Liver (tissue), 10 donors: ENCODE measurements at places on chromosomes 5 and 9. TPM values are rescaled to one million over a fixed set of nuclear protein-coding genes. Genes with fewer than 3 reads are reported as not detected.

Gene MVB12B
- polyA plus RNA-seq: 6.4 TPM

Gene ORM2
- 5,754 TPM for polyA plus RNA-seq

Gene WDR31
- 1.3 TPM for polyA plus RNA-seq

Gene WASHC1
- polyA plus RNA-seq: 3.8 TPM

Gene NTRK2
- 0.55 TPM for polyA plus RNA-seq

Gene MSANTD3
- 7.4 TPM for polyA plus RNA-seq

DNA sequence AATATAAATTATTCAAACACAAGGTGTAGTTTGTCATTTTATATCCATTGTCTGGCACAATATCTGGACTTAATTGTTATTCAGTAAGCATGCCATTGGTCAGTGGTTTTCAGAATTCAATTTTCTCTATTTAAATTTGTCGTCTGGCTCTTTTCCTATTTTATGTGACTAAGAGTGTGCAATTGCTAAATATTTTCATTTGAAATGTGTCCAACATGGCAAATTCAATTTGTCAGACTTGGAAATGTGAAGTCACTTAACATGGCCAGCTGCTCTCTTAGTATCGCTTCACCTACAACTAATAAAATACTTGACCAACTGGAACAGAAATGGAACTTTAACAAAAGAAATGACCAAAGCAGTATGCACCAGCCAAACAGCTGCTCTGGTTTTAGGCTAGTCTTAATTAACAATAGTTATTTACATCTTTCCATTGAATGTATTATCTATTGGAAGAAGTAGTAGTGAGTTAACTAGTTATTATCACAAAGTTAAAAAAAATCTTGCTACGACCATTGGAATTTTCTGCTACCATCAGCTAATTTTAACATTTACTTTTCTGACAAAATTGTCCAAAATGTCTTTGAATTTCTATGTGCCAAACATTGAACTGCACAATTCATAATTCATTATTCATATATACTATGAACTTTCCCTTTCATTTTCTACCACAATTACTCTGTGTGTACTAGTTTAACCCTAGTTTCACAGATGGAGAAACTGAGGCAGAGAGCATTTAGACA is 720.7 kb upstream of the FAM174A start:
- no peak for DNase-seq

DNA sequence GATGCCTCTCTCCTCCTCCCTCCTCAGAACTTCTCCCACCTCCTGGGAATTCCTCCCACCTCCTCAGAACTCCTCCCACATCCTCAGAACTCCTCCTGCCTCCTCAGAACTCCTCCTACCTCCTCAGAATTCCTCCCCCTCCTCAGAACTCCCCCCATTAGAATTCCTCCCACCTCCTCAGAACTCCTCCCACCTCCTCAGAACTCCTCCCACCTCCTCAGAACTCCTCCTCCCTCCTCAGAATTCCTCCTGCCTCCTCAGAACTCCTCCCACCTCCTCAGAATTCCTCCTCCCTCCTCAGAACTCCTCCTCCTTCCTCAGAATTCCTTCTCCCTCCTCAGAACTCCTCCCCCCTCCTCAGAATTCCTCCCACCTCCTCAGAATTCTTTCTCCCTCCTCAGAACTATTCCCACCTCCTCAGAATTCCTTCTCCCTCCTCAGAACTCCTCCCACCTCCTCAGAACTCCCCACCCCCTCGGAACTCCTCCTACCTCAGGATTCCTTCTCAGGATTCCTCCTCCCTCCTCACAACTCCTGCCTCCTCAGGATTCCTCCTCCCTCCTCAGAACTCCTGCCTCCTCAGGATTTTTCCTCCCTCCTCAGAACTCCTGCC is 23.9 kb downstream of the SLC46A2 start:
- no peak for DNase-seq

- DNase-seq: no peak
Observed at GRCh38 chr5:92916036-92916435, 665.0 kb downstream of the NR2F1-AS1 start.

- DNase-seq: no peak
Observed at GRCh38 chr5:8601831-8602354, 732.9 kb downstream of the MTRR start.
